ENCODE measurements at places on chromosomes 12 and 14. TPM values are rescaled to one million over a fixed set of nuclear protein-coding genes. Genes with fewer than 3 reads are reported as not detected.

Gene YBX3
- 62.5 TPM for polyA plus RNA-seq

Gene INHBC
- polyA plus RNA-seq = not detected

Gene NR2C1
- 7.1 TPM for polyA plus RNA-seq

Gene TMBIM4
- polyA plus RNA-seq = 241 TPM

Gene CISTR
- not detected for polyA plus RNA-seq

DNA sequence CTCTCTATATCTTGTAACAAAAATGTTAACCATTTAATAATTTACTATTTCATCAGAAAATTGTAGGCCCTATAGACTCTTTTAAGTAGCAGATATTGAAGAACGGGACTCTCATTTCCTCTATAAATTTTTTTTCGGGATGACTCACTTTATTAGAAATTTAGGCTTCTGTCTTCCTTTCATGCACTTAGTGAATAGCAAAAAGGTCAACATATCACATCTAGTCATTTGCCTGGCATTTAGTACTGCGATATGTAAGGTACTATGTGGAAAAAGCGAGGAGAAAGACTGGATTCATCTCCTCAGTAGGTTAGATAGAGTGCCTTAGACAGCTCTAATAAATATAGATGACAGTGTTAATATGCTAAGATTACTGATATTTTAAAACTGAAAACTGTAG is 166.3 kb upstream of the PTPRQ start:
- DNase-seq = no peak
- H3K4me1 ChIP-seq = no peaks in the 10 kb centered on the region
- no peak overlapping the region for H3K4me3 ChIP-seq
- H3K27me3 ChIP-seq = no peaks in the 10 kb centered on the region
- H3K36me3 ChIP-seq = no peaks in the 10 kb centered on the region

DNA sequence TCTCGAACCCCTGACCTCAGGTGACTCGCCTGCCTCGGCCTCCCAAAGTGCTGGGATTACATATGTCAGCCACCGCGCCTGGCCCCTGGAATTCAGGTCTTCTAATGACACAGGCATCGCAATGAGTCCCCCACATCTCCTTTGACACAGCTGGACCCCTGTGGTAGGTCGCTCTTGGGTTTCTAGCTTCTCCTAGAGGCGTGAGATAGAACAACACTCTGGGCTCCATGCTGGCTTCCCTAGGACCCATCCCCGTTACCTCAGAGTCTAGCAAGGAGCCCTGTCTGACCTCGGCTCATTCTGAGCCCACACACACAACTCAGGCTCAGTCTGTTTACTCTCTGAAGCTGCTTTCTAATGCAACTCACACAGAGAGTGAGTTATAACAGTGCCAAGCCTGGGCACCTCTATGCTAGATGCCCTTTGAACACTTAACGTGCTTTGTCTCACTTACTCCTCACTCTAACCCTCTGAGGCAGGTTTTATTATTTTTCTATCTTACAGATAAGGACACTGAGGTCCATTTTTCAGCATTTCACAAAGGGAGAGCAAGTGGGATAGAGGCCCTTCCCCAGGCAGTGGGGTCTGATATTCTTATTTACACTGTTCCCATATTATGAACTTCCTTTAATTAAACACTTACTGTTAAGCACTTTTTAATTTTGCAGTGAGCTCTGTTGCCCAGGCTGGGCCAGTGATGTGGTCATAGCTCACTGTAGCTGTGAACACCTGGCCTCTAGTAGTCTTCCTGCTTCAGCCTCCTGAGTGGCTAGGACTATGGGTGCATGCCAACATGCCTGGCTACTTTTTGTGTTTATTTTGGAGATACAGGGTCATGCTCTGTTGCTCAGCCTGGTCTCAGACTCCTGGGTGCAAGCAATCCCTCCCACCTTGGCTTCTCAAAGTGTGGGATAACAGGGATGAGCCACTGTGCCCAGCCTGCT is 40.6 kb upstream of the RBM19 start:
- no peak overlapping the region for H3K4me3 ChIP-seq
- no peaks in the 10 kb centered on the region for H3K4me1 ChIP-seq
- H3K27me3 ChIP-seq = peaks cover 14% of the 10 kb centered on the region
- DNase-seq = no peak

GRCh38 chr14:88554457-88555286 is at the start of gene PTPN21:
Gene PTPN21 (minus strand): TSS chr14:88555007. CDS start chr14:88550417, 4,590 bp downstream.
- H3K36me3 ChIP-seq = no peaks in the 10 kb centered on the region
- peak within 1 kb of the TSS; percentile 70 for H3K4me3 ChIP-seq
- H3K4me1 ChIP-seq = peaks cover 40% of the 10 kb centered on the region
- H3K27me3 ChIP-seq = peaks cover 31% of the 10 kb centered on the region
- H3K27ac ChIP-seq = peak within 1 kb of the TSS; percentile 25

GRCh38 chr12:2783936-2784600 is 10.7 kb upstream of the FKBP4 start:
- H3K27ac ChIP-seq = no peak overlapping the region
- H3K4me3 ChIP-seq = peak overlapping the region; percentile 73
- peaks cover 11% of the 10 kb centered on the region for H3K4me1 ChIP-seq
- peak; percentile 56 for DNase-seq

DNA sequence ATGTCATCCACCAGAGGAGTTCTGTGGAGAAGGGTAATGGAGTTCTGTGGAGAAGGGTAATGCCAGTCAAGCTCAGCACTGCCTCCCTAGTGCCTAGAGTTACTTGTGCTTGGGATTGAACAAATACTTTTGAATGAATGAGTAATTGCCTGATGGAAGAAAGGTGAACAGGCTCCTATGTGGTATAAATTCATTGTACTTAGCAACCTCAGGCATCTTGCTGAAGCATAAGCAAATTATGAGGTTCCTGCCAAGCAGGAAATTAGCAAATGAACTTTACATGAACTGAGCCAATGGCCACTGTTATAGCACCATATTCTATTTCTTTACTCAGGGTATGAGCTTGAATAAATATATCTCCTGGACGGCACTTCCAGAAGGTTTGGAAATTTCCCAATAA is 1047.2 kb downstream of the SLC6A15 start:
- H3K4me3 ChIP-seq = no peak overlapping the region
- DNase-seq = no peak
- no peaks in the 10 kb centered on the region for H3K36me3 ChIP-seq
- no peaks in the 10 kb centered on the region for H3K27me3 ChIP-seq

DNA sequence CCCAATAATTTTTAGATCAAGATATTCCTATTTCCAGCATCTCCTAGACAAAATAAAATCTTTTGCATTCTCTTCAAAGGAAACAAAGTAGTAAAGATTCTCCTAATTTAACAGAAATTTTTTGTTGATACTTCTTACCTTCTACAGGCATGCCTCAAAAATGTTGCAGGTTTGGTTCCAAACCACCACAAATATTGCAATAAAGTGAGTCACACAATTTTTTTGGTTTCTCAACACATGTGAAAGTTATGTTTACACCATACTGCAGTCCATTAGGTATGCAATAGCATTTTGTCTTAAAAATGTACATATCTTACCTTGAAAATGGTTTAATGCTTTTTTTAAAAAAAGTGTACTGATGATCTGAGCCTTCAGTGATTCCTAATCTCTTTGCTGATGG is 65.6 kb upstream of the USP15 start:
- H3K27me3 ChIP-seq = peaks cover 36% of the 10 kb centered on the region
- peaks cover 37% of the 10 kb centered on the region for H3K4me1 ChIP-seq
- no peaks in the 10 kb centered on the region for H3K36me3 ChIP-seq
- no peak overlapping the region for H3K4me3 ChIP-seq
- DNase-seq = no peak
- no peak overlapping the region for H3K27ac ChIP-seq

GRCh38 chr14:54252072-54252730 is 144.6 kb upstream of the CDKN3 start:
- H3K4me3 ChIP-seq = no peak overlapping the region
- H3K36me3 ChIP-seq = no peaks in the 10 kb centered on the region
- no peak overlapping the region for H3K27ac ChIP-seq
- peaks cover 12% of the 10 kb centered on the region for H3K27me3 ChIP-seq
- no peak for DNase-seq
- H3K4me1 ChIP-seq = no peaks in the 10 kb centered on the region

DNA sequence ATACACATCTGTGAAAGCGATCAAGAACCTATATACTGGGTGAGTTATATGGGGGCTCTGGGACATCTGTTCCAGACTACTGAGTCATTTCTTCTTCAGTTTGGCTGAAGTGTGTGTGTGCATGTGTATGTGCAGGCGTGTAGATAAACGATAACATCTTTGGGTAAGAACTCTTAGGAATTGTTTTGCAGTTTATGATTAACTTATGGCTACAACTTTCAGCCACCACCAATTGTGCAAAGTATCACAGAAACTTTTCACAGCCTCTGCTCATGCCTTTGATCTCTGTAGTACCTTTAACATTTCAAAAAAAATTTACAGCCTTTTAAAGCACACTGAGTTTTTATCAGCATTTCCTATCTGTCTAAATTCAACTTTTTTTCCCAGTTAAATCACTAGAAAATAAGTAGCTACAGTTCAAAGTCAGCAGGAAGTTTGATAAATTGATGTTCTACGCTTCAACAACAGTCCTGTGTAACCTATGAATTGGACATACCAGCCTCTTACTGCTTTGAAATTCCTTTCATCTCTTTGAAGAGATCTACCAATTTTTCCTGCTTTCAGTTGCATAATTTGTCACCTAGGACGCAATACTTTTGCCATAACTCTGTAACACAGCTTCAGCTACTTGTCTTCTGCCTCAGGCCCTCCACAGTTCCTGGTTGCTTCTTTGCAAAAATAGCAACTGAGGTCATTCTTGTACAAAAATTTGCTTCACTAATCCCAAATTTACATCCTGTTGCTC is 43.0 kb downstream of the PPM1H start:
- H3K36me3 ChIP-seq = no peaks in the 10 kb centered on the region
- DNase-seq = no peak
- H3K27me3 ChIP-seq = no peaks in the 10 kb centered on the region
- no peak overlapping the region for H3K27ac ChIP-seq
- H3K4me1 ChIP-seq = peaks cover 3% of the 10 kb centered on the region

Measured in naive thymus-derived CD8-positive, alpha-beta T cell (primary cell).